ENCODE measurements at places on chromosomes 2 and 18.

DNA sequence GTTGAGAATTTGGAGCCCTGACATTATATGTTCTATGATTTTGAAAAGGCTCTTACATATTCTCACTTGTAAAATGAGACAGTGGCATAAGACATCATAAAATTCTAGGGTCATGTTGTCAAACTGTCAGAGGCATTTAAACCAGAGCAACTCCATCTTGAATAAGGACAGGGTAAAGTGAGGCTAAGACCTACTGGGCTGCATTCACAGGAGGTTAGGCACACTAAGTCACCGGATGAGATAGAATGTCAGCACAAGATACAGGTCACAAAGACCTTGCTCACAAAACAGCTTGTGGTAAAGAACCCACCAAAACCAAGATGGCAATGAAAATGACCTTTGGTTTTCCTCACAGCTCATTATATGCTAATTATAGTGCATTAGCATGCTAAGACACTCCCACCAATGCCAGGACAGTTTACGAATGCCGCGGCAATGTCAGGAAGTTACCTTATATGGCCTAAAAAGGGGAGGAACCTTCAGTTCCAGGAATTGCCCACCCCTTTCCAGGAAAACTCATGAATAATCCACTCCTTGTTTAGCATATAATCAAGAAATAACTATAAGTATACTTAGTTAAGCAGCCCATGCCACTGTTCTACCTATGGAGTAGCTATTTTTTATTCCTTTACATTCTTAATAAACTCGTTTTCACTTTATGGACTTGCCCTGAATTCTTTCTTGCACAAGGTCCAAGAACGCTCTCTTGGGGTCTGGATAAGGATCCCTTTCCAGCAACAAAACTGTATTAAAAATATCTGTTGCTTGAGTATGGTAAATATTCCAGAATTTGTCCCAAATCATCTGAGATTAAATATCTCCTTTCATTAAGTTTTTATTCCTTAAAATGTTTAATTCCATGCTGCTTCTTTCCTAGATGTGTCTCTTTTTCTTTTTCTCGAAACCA lies 406.4 kb downstream of the METTL4 start:
- DNase-seq, result no peak

GRCh38 chr2:10325278-10326145 lies 22.8 kb downstream of the HPCAL1 start:
- no peak for DNase-seq

GRCh38 chr2:76251342-76251741 lies 540.6 kb upstream of the GCFC2 start:
- DNase-seq, result no peak

DNA sequence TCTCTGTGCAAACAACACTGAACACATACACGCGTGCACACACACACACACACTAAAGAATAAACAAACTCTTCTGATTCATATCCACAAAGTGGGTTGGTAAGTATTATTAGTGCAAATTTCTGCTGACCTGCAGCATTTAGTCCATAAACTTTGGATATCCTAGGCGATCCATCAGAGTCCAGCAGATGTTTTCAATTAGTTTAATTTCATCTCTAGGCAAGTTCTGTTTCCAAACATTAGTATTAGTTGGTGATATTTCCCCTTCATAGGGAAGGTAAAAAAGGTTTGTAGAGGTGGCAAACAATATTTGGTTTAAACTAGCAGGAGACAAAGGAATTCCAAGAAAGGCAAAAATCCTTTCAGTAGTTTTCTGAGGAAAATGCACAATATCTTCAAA lies 5.7 kb downstream of the DSEL start:
- no peak for DNase-seq

GRCh38 chr2:65043001-65043400 lies 13.2 kb upstream of the CEP68 start:
- no peak for DNase-seq

GRCh38 chr2:40158781-40159180 lies 293.1 kb downstream of the SLC8A1 start:
- no peak for DNase-seq

- DNase-seq, result no peak
These were observed 111.7 kb downstream of the BCL2 start for GRCh38 chr18:63207835-63208234.

DNA sequence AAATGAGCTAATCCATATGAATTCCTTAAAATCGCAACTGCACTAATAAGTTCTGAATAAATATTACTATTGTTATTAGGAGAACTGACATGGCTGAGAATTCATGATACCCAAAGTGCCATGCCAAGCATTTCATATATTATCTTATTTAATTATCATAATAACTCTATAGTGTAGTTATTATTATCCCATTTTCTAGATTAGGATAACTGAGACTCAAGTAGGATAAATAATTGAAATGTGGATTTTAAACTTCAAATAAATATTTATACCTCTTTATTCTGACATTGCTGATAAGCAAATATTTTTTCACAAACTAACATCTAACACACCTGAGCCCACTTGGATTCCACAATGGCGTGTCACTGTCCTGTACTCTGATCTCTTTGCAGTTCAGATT lies 492.7 kb downstream of the IRS1 start:
- DNase-seq, result no peak

DNA sequence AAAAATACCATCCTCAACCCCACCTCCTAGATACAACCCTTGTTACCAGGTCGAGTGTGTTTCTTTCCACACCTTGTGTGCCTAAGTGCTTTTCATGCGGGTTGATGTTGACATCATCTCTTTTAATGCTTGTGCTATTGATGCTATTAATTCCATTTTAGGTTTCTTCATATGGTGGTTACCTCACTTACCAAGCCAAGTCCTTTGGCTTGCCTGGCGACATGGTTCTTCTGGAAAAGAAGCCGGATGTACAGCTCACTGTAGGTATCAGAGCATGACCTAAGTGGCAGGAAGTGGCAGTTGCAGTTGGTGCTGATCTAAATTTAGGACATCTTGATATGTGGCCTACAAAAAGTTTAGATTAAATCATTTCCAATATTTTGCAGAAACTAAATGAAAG lies 149.9 kb upstream of the TTC39C start:
- peak; percentile 14 for DNase-seq

DNA sequence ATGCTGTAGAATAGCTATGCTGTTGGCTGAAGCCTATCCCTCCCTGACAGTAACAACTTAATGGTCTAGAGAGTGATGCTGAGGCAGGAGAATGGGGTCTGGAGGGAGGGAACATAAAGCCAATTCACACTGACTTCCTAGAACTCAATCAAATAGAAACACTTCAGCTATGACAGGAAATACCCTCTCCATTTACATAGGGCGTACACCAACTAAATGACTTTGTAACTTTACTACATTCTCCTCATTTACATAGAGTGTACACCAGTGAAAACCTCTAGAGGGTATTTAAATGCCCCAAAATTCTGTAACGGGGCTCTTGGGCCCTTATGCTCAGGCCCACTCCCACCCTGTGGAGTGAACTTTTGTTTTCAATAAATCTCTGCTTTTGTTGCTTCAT lies 41.5 kb downstream of the YPEL5 start:
- no peak for DNase-seq

DNA sequence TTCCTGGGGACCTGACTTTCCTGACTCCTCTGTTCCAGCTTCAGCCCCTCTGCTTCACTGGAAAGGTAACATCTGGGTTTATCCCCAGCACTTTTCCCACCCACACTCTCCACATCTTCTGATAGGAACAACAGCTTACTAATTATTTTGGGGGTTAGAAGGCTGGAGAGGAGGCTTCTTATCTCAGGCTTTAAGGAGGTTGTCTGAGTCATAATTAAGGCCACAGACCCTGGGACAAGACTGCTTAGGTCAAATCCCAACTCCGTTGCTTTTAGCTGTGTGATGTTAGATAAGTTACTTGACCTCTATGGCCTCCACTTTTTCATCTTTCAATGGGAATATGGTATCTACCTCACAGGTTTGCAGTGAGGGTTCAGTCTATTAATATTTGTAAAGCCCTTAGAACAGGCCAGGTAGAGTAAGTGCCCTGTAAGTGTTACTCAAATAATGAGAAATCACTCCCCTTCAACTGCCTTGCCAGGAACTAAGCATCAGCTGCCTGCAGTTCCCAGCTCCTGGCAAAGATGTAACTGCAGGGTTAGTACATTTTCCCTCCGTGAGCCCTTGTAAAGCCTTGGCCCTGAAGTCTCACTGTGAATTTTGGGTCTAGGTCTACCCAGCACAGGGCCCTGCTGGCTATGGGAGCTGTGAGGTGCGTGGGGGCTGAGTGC lies 123.6 kb downstream of the MTX2 start:
- no peak for DNase-seq

DNA sequence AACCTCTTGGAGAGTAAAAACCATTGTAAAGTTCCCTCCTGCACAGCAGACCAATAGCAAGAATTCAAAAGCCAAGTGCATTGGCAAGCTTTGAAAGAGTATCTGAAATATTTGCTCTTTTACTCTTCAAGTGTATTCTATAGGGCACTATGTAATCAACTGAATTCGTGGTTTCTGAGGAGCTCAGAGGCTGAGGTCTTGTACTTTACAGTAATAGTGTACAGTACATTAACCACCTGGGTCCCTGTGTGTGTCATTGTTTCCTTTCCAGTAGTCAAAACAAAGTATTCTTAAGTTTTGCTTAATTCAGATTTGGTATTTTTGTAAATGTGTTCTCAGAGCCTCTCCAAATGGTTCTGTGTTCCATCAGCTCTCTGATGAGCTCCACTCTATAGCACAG lies 769.7 kb downstream of the LRRTM4 start:
- no peak for DNase-seq

DNA sequence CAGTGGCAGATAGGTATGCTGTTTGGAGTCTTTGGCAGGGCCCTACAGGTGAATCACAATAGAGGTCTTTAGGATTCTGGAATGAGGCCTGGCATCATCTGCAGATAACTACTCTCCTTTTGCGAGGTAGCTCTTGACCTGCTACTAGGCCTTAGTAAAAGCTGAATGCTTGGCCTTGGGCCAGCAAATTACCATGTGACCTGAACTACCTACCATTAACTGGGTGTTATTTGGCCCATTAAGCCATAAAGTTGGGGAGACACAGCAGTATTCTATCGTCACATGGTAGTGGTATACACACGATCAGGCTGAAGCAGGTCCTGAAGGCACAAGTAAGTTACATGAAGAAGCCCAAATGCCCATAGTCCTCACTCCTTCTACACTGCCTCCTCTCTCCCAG lies 178.2 kb downstream of the PPP1R1C start:
- no peak for DNase-seq
